ELR (cell line): ENCODE measurements at places on chromosomes 5 and 9.
A peak's percentile ranks its signal among the peaks of the same experiment; 100 is the strongest.

DNA sequence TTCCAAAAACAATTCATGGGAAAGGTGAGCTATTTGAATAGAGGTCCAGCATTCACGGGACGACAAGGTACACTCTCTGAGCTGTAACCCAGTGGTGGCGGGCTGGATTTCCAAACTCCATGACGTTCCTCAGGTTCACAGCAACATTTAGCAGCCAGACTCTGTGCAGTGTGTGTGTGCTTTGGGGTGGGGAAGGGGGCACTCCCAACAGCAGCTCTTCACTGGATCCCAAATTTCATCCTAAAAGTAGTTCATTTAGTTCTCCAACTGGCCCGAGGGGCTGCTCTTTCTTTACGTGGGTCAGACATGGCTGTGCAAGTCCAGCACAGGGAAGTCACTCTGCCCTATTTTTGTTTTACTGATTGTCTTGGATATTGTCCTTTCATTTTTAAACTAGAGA, 98.0 kb upstream of the IRX2 start:
- DNase-seq: no peak

GRCh38 chr9:134173127-134174072, 9.0 kb upstream of the RNU6ATAC start:
- DNase-seq: no peak

DNA sequence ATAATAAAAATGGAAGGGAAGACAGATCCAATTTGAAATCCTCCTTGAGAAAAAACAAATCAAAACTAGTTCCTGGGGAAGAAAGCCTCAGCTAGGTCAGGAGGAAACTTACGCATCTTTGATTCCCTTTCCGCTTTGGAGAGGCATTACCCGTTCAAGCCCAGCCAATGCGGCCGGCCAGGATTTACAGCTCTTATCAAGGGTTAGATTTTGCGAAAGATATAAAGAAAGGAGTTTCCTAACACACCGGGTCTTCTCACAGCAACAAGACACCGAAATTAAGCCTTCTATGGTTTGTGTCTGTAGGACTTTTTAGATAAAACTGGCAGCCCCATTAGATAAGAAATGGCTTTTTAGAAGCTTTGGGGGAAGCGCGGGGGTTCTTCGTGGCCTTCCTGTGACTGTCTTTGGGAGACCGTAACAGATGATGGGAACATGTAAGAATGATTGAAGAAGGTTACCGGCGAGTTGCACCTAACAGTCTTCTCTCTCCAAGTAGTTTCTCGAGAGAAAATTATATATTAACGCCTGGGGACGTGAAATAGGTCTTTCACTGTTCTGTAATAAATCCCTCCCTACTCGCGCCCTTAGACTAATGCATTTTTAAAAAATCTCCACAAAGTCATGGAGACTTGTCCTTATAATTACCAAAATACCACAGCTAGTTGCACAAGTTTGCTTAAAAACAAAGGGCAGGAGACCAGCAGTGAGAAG, 1.3 kb upstream of the ISL1 start:
- DNase-seq: peak; percentile 20

- no peak for DNase-seq
These were observed 77.6 kb upstream of the NR4A3 start for GRCh38 chr9:99744132-99744531.

DNA sequence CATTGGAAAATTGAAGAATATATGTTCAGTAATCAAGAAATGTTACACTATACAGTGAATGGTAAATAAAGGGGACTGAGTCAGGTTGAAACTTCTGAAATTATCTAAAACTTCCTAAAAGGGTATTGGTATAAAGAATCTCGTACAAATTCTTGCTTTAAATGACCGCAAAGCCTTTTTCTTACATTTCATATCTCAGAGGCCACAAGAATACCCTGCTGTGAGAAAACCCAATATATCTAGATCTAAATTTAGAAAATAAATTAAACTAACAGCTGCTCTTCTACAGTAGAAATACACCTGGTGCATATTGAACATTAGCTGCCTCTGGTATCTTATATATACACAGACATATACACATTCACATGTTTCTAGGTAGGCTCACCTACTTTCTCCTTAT, 221.7 kb downstream of the PCSK5 start:
- DNase-seq: no peak

DNA sequence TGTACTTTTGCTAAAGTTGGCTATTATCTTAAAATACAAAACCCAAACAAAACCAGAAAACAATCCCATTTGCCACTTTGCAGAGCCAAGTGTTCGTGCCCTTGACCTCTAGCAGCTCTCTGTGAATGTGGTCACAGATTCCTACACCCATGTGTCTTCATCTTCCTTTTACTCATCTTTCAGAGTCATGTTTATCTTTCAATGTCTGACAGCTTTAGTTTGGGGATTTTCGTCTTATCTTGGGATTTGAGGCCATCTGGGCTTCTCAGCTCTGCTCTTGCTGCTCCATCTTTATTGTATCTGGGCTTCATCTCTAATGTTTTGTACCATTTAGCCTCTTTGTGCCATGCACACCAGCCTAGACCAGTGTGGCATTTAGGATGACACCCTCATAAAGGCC, 81.0 kb downstream of the DAPK1 start:
- no peak for DNase-seq

DNA sequence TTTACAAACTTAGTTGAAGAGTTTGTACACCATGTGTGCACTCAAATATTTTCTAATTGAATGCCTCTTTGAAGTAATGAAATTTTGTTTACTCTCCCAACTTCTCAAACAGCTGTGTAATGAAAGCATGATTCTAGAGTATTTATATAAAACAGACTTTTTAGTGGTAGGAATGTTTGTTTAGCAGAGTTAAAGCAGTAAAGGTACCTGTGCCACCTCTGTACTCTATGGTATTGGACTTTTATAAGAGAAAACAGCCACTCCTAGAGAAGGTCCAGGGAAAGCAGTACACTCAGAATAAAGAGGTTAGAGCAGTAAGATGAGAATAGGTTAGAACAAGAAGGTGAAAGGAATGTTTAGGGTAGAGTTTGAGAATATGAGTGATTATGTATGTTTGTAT, 163.1 kb downstream of the CHSY3 start:
- DNase-seq: no peak

DNA sequence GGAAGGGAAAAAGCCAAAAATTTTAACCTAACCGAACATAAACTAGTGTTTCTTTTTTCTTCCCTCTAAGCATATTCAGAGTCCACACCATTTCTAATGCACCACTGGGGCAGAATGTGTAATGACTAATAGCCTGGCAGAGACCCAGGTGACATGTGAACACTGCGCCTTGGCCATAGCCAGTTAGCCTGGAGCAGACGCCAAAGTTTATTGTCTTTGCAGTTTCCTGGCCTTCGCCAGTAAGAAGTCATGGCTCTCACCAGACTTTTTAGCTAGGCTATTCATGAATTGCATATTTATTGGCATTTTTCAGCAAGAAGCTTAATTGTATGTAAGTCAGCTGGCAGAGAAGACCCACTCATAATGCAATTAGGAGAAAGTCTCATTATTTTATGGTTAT, 182.8 kb upstream of the SLC27A6 start:
- peak; percentile 86 for DNase-seq

- DNase-seq: no peak
These were observed 74.2 kb downstream of the MSX2 start for GRCh38 chr5:174798551-174798951.
